ENCODE measurements at places on chromosomes 4 and X.

- no peak for DNase-seq
- no peaks in the 10 kb centered on the region for H3K4me1 ChIP-seq
- H3K36me3 ChIP-seq, result no peaks in the 10 kb centered on the region
- H3K27ac ChIP-seq, result no peak overlapping the region
- H3K4me3 ChIP-seq, result no peak overlapping the region
Measured at GRCh38 chr4:152643153-152644035, 36.4 kb downstream of the TMEM154 start.

- H3K36me3 ChIP-seq, result no peaks in the 10 kb centered on the region
- DNase-seq, result no peak
- H3K27ac ChIP-seq, result no peak overlapping the region
- no peak overlapping the region for H3K4me3 ChIP-seq
Measured at GRCh38 chr4:109407027-109407737, 26.4 kb upstream of the SEC24B start.

- no peaks in the 10 kb centered on the region for H3K36me3 ChIP-seq
- H3K27ac ChIP-seq, result no peak overlapping the region
- H3K4me1 ChIP-seq, result no peaks in the 10 kb centered on the region
- H3K27me3 ChIP-seq, result no peaks in the 10 kb centered on the region
- no peak overlapping the region for H3K4me3 ChIP-seq
Measured at GRCh38 chrX:72054779-72055489, 76.8 kb downstream of the RTL5 start.

GRCh38 chr4:109390115-109390768, 43.4 kb upstream of the SEC24B start:
- H3K27ac ChIP-seq, result no peak overlapping the region
- DNase-seq, result no peak
- H3K4me1 ChIP-seq, result no peaks in the 10 kb centered on the region
- H3K27me3 ChIP-seq, result no peaks in the 10 kb centered on the region
- no peak overlapping the region for H3K4me3 ChIP-seq

DNA sequence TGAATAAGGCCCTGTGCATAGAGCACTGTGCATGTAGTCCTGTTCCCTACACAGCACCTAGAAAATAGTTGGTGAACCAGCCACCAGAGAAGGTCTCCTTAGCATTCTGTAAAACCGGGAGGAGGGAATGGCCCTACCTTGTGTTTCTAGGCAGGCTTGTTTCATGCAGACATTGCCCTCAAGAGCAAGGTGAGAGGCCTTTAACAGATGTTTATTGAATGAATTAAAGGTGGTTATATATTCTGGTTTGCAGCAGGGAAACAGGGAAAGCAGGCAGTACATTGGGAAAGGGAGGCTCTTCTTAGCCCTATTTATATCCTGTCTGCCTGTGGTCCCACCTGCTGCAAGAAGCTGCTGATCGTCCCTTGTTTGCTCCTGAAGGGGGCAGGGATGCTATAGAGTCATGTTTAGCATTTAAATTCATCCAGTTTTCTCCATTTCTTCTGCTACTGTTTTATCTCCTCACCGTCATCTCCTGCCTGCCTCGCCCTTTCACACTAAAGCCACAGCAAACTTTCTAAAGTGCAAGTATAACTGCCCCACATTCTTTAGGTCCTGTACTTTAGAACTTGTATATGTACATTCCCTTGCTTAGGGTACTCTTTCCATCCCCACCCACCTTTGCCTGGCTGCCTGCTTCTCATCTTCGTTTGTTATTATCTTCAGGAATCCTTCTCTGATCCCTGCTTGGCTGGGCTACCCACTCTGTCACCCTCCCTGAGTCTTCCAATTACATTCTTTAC, 60.3 kb downstream of the EGF start:
- DNase-seq, result no peak
- no peaks in the 10 kb centered on the region for H3K4me1 ChIP-seq
- no peaks in the 10 kb centered on the region for H3K27me3 ChIP-seq
- H3K27ac ChIP-seq, result no peak overlapping the region
- H3K36me3 ChIP-seq, result no peaks in the 10 kb centered on the region
- no peak overlapping the region for H3K4me3 ChIP-seq

GRCh38 chr4:82728301-82728700, 70.3 kb downstream of the SCD5 start:
- no peaks in the 10 kb centered on the region for H3K36me3 ChIP-seq
- H3K4me3 ChIP-seq, result no peak overlapping the region
- H3K27ac ChIP-seq, result no peak overlapping the region
- H3K4me1 ChIP-seq, result no peaks in the 10 kb centered on the region
- no peak for DNase-seq

DNA sequence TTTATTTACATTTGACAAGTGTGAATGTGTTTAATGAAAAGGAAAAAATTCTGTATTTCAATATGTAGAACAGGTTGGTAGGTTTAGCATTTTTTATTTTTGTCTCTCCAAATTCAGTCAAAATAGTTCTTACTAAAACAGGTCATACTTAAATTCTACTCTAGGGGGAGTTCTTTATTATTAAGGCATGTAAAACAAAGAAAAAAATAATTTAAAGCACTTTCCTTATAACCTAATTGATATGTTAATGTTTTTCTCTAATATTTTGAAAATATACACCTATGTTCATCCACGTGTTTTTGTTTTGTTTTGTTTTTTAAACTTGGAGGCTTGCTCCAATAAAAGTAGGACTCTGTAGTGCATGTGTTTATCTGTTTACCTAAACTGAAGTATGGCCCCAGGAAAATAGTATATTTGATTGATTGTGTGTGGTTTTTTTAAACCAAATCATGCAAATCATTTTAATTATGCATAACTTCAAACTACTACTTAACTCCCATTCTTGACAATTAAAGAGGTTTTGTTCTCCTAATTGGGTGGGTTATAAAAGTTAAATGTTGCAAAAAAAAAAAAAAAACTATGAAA, 562.7 kb downstream of the RPA4 start:
- DNase-seq, result no peak
- no peak overlapping the region for H3K4me3 ChIP-seq
- no peaks in the 10 kb centered on the region for H3K27me3 ChIP-seq

- H3K4me3 ChIP-seq, result no peak overlapping the region
- no peaks in the 10 kb centered on the region for H3K4me1 ChIP-seq
- no peak for DNase-seq
- no peaks in the 10 kb centered on the region for H3K27me3 ChIP-seq
- no peak overlapping the region for H3K27ac ChIP-seq
Measured at GRCh38 chrX:153867139-153867538, 18.8 kb downstream of the L1CAM start.

DNA sequence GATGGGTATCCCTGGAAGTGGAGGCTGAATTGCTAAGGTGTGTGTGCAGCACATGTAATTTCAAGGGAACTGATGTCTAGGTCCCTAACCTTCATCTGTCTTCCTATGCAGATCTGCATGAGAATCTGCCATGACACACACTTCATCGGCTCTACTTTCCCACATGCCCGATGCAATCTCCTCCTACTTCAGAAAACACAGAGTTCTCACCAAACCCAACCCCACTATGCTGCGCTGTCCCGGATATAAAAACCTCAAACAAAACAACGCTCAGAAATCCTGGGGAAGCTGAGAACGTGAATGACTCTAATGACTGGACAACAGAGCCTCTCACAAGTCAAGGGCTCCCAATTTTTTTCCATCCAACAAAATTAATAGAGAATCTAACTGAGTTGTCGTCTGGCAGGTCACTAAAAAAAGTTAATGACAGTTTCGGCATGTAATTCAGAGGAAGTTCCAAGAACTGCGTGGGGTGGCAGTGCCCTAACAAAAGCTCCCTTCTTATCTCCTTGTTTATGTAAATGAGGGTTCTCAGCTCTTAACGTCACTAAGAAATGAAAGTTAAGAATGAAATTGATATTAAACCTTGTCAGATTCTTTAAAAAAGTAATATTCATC, 39.0 kb downstream of the STX18 start:
- H3K27me3 ChIP-seq, result no peaks in the 10 kb centered on the region
- H3K4me1 ChIP-seq, result peaks cover 27% of the 10 kb centered on the region
- no peak for DNase-seq
- peak overlapping the region; percentile 17 for H3K4me3 ChIP-seq
- H3K27ac ChIP-seq, result peak overlapping the region; percentile 68

- no peaks in the 10 kb centered on the region for H3K36me3 ChIP-seq
- peak overlapping the region; percentile 54 for H3K27ac ChIP-seq
- no peak for DNase-seq
- H3K4me1 ChIP-seq, result peaks cover 11% of the 10 kb centered on the region
- H3K27me3 ChIP-seq, result no peaks in the 10 kb centered on the region
Measured at GRCh38 chr4:26150948-26151347, 169.9 kb upstream of the RBPJ start.

DNA sequence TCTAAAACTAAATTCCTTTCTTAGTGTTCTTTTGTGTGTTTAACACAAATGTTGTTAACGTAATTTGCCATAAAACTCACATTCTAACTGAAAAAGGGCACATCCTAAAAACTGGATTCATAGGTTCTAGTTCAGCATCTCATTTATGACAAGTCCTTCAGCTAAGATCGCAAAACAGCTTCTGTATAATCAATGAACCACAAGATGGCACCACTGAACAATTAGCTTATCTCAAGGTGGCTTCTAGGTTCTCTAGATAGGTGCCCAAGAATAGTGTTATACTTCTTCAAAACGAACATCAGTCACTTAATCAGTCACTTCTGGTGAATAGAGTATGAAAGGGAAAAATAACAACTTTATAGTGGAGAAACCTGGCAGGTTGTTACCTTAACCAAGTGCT, 54.3 kb downstream of the NRK start:
- no peaks in the 10 kb centered on the region for H3K27me3 ChIP-seq
- H3K36me3 ChIP-seq, result no peaks in the 10 kb centered on the region
- DNase-seq, result no peak
- no peak overlapping the region for H3K27ac ChIP-seq
- H3K4me3 ChIP-seq, result no peak overlapping the region
- no peaks in the 10 kb centered on the region for H3K4me1 ChIP-seq

GRCh38 chr4:150229520-150229919, 151.3 kb downstream of the DCLK2 start:
- H3K4me1 ChIP-seq, result no peaks in the 10 kb centered on the region
- DNase-seq, result no peak
- H3K36me3 ChIP-seq, result no peaks in the 10 kb centered on the region
- H3K4me3 ChIP-seq, result no peak overlapping the region

GRCh38 chr4:181272422-181272821, 970.8 kb upstream of the TENM3 start:
- no peaks in the 10 kb centered on the region for H3K36me3 ChIP-seq
- no peak overlapping the region for H3K4me3 ChIP-seq
- no peak for DNase-seq
- no peaks in the 10 kb centered on the region for H3K27me3 ChIP-seq
- no peak overlapping the region for H3K27ac ChIP-seq

DNA sequence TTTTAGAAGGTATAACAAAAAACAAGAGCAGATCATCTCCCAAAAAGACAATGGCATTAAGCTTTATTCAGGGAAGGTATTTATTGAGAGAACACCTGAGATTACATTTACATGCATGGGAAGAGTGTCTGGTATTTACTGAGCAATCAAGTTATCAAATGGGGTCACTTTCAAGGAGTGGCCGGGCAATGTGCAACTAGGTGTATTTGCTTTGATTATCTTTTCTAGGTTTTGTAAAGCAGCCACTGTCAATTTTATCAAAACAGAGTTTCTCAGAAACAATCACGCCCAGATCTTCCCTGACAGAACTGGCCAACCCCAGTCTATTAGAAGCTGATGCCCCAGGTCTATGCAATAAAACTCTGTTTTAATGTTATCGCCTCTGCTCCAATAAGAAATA, 169.5 kb downstream of the GLRA2 start:
- no peaks in the 10 kb centered on the region for H3K27me3 ChIP-seq
- no peaks in the 10 kb centered on the region for H3K36me3 ChIP-seq

DNA sequence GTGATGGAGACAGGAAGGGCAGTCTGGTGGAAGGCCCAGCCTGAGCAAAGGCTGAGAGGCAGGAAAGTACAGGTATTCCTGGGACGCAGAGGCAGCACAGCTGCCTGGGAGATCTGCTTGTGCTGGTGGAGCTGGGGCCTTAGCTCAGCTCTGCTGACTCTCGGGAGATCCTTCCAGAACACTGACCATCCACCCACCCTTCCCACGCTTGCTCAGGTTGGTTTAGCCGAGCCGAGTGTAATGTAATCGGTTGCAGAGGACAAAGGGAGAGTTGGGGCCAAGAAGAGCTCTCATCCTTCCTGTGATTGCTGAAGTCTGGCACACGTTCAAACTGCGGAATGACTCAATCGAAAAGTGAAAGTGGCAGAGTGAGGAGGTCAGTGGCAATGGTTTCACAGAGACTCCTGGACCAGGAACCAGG, 43.1 kb upstream of the GPR78 start:
- peaks cover 19% of the 10 kb centered on the region for H3K4me1 ChIP-seq
- H3K27me3 ChIP-seq, result no peaks in the 10 kb centered on the region
- H3K27ac ChIP-seq, result no peak overlapping the region
- DNase-seq, result no peak

DNA sequence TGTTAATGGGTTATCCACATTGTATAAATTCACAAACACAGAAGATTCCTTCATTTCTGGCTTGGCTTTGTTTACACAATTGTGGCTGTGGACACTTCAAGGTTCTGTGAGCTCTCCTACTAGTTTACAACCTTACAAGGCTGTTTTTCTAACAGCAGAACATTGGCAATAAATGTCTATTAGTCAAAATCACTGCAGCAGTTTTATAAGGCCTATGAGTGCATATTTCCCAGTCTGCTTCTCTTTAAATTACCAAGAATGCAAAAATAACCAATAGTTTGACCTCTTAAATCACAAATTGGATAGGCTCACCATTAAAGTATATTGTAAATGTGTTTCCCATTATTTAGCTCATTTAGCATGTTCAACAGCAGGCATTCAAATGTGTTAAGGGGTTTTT, 239.2 kb downstream of the DKK2 start:
- no peak overlapping the region for H3K27ac ChIP-seq
- DNase-seq, result no peak
- no peaks in the 10 kb centered on the region for H3K4me1 ChIP-seq
- H3K4me3 ChIP-seq, result no peak overlapping the region
- H3K27me3 ChIP-seq, result no peaks in the 10 kb centered on the region
- H3K36me3 ChIP-seq, result no peaks in the 10 kb centered on the region

- H3K27ac ChIP-seq, result no peak overlapping the region
- H3K36me3 ChIP-seq, result no peaks in the 10 kb centered on the region
- H3K4me3 ChIP-seq, result no peak overlapping the region
- DNase-seq, result no peak
- no peaks in the 10 kb centered on the region for H3K4me1 ChIP-seq
Measured at GRCh38 chrX:30822764-30823163, 66.3 kb downstream of the TAB3 start.

DNA sequence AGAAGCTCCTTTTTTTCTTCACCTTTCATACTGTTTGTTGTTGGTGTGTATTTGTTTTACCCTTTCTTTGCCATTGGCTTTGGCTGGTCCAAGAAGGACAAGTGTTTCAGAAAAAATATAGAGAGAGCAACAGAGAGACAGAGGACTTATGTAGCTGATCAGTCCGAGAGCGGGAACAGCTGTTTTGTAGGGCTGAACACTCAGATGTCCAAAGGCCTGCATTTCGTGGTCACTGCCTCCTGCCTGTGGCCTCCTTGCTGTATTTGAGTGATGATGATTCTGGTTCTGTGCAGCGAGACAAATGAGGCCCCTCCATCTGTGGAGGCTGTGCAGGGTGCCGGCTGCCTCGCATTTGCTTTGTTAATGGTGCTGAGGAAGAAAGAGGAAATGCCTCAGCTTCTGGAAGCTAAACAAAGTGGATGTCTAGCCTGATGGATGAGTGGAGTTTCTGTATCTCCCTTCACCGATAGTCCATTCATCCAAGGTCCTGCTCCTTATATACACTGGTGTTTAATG, 19.8 kb upstream of the STOX2 start:
- H3K4me3 ChIP-seq, result no peak overlapping the region
- no peaks in the 10 kb centered on the region for H3K36me3 ChIP-seq
- H3K27me3 ChIP-seq, result no peaks in the 10 kb centered on the region
- DNase-seq, result no peak
- no peak overlapping the region for H3K27ac ChIP-seq
- H3K4me1 ChIP-seq, result no peaks in the 10 kb centered on the region

Measured in vagina (tissue), 2 donors.